ENCODE measurements at places on chromosomes 5 and 9.

- DNase-seq: peak; percentile 0
Measured at GRCh38 chr9:29211580-29212396, 1638.5 kb upstream of the C9orf72 start.

- no peak for DNase-seq
Measured at GRCh38 chr5:31417512-31417911, 114.4 kb downstream of the DROSHA start.

DNA sequence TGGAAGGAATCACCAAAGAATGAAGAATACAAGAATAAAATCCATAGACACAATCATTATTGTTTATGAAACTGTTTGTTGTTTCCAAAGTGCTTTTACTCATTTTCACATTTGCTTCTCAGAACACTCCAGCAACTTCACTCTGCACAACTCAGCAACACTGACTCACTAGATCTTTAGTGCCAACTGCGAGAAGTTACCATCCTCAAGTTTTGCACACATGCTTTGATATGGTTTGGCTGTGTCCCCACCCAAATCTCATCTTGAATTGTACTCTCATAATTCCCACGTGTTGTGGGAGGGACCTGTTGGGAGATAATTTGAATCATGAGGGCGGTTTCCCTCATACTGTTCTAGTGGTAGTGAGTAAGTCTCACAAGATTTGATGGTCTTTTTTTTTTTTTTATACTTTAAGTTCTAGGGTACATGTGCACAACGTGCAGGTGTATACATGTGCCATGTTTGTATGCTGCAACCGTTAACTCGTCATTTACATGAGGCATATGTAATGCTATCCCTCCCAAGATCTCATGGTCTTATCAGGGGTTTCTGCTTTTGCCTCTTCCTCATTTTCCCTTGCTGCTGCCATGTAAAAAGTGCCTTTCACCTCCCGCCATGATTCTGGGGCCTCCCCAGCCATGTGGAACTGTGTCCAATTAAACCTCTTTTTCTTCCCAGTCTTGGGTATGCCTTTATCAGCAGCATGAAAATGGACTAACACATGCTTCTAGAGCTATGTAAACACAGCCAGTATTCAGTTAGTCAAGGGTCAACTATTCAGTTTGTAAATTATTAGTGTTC is 36.9 kb downstream of the CLINT1 start:
- peak; percentile 12 for DNase-seq

DNA sequence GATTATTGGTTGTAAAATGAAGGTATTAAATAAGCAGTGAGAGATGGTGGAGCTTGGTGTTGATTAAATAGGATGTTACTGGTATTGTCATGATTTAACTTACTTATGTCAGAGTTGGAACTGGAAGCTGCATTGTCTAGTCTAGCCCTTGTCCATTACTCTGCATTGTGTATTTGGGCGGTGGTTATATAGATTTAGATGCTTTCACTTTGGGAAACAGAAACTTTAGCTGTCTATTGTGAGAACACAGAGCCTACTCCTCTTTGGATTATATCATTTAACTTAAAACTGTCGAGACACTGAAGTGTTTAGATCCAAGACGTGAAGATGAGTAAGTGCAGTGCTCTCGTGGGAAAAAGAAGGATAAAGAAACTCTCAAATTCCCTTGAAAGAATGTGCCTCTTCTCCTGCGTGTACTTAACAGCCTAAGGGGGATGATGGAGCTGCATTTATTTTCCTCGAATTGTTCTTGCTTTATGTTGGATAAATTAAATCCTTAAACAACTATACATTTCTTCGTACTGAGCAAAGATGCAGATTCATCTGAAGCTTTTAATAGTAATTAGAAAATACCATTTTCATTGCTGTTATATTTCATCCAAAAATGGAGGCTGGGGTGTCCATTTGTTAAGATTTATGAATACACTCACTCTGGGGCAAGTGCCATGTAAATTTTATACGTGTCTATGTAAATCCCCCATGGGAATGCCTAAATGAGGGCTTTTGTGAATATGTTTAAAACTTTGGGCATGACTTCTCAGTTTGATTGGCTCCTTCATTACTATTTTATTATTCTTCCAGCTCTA is 21.6 kb downstream of the FBXL7 start:
- no peak for DNase-seq

- no peak for DNase-seq
Measured at GRCh38 chr5:160452795-160453194, 31.1 kb downstream of the PTTG1 start.
